ENCODE measurements at places on chromosomes 1 and 21.

- DNase-seq = no peak
These were observed 336.7 kb downstream of the DUSP10 start for GRCh38 chr1:221405146-221405545.

GRCh38 chr1:209561532-209561931 is 22.0 kb upstream of the CAMK1G start:
- DNase-seq = no peak

GRCh38 chr21:43832648-43833047 is 32.4 kb upstream of the AGPAT3 start:
- DNase-seq = no peak

GRCh38 chr1:24392982-24393650 is 20.5 kb downstream of the STPG1 start:
- DNase-seq = no peak

- no peak for DNase-seq
These were observed 2.4 kb upstream of the WNT3A start for GRCh38 chr1:228004331-228004855.

- no peak for DNase-seq
These were observed 38.5 kb downstream of the DISC1 start for GRCh38 chr1:231665101-231665500.

- DNase-seq = no peak
These were observed 682.6 kb downstream of the RWDD3 start for GRCh38 chr1:95916616-95917015.

DNA sequence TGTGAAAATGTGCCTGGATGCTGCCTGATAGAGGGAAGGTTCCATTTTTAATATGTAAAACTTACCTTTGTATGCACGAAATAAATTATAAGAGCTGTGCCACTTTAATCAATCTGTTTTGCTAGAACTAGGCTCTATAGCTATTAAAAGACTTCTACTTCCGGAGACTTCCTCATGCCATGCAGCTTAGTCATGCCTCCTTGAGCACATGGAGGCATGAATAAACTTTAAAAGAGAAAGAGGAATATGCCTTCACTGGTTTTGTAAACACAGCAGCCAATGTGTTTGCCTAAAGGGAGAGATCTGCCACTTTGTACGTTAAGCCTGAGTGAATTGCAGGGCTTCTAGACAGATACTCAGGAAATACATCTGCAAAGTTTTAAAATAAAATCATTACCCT is 604.6 kb downstream of the LRRIQ3 start:
- no peak for DNase-seq

GRCh38 chr1:162342452-162342983 is 34.1 kb downstream of the SPATA46 start:
- no peak for DNase-seq

DNA sequence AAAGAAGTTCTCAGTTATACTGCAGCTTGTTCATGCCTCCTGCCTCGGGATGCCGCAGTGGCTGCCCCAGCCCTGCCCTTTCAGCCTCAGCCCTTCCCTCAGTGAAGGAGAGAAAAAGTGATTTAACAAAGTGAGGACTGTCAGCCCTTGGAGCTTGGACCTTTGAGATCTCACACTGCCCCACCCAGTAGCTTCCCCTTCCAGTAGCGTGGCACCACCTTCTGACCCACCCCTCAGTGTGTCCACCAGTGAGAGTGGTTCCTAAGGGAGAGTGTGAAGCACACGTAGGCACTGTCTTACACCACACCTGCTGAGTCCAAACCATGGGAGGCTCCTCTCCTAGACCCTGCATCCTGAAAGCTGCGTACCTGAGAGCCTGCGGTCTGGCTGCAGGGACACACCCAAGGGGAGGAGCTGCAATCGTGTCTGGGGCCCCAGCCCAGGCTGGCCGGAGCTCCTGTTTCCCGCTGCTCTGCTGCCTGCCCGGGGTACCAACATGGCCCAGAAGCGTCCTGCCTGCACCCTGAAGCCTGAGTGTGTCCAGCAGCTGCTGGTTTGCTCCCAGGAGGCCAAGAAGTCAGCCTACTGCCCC is at the start of gene CDA:
Gene CDA, plus strand, starts transcription at position 464 of the 592 bp plus-strand sequence. Its CDS starts 33 bp downstream, at position 497.
- DNase-seq = peak; percentile 43

- DNase-seq = no peak
These were observed 16.5 kb downstream of the CSTB start for GRCh38 chr21:43759651-43760050.

- no peak for DNase-seq
These were observed 111.0 kb downstream of the TRABD2B start for GRCh38 chr1:47886141-47886540.

GRCh38 chr21:45997205-45997494 is 15.6 kb downstream of the COL6A1 start:
- no peak for DNase-seq

GRCh38 chr21:36718951-36719501 is 20.1 kb downstream of the SIM2 start:
- DNase-seq = no peak

- DNase-seq = no peak
These were observed 7.0 kb downstream of the SIPA1L2 start for GRCh38 chr1:232622981-232623380.

GRCh38 chr1:215045698-215046308 is 36.7 kb upstream of the KCNK2 start:
- no peak for DNase-seq

GRCh38 chr1:204254031-204254661 is 40.4 kb upstream of the GOLT1A start:
- DNase-seq = peak; percentile 70

- DNase-seq = no peak
These were observed 39.0 kb downstream of the DPT start for GRCh38 chr1:168689726-168690602.

- no peak for DNase-seq
These were observed 3.2 kb downstream of the GSTM4 start for GRCh38 chr1:109659145-109659544.

- DNase-seq = no peak
These were observed 21.9 kb downstream of the DIRAS3 start for GRCh38 chr1:68028566-68028965.

DNA sequence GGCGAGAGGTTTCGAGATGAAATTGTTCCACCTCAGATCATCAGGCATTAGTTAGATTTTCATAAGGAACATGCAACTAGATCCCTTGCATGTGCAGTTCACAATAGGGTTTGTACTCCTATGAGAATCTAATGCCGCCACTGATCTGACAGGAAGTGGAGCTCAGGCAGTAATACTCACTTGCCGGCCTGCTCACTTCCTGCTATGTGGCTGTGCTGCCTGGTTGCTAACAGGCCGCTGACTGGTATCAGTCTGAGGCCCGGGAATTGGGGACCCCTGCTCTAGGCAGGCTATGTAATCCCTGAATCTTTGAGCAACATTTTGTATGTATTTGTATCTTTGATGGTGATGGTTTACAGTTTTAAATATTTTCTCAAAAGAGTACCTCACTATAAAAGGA is 32.5 kb downstream of the XKR8 start:
- no peak for DNase-seq

GRCh38 chr1:59156526-59157199 is 140.2 kb upstream of the FGGY start:
- no peak for DNase-seq

DNA sequence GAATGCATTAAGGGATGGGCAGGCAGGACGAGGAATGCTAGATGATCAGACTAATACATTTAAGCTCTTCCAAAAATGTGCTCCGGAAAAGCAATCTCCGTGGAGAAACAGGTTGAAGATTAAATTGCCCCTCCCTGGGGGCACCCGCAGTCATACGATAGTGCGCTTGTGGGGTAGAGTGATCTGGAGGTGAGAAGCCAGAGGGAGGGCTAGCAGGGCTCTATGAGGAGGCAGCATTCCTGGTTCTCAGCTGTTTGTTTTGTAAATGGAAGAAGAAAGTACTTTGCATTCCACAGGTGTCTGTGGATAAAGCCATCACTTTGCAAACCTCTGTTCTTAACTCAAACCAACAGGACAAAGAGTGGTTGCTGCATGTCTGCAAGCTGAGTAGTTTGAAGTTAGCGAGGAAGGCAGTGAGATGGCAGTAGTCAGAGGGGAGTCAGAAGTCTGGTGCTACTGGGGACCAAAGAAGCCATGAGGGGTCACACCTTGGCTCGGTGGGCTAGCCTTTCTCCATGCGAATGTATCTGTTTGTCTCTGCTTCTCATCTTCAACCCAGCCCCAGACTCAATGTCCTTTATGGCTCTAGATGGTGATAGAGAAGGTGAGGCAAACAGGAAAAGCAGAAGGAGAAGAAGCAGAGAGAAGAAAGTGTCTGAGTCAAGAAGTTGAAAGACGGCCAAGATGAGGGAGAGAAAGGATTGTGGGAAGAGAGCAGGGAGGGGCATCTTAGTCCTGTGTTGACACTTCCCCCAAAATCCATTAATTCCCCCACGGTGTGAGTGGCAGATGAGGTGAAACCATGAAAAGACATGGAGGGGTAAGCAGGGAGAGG is 65.2 kb upstream of the GJA8 start:
- DNase-seq = no peak

DNA sequence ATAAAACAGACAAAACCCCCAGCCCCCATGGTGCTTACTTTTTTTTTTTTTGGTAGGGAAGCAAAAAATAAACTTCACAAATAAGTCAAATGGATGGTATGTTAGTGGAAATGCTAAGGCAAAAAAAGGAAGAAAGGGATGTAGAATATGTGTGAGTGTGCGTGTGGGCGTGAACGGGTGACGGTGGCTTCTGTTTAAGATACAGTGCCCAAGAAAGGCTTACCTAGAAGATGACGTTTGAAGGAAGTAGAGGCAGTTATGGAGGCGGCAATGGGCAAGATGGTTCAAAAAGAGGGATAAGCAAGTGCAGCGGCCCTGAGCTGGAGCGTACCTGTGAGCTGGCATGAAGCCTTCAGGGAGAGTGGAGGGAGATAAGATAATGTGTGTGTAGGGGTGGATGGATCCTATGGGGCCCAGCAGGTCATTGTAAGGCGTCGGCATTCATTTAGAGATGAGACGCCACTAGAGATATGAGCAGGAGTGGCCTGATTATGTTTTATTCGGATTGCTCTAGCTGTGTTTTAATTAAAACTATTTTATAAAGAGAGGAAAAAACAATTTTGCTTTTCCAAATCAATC is 19.9 kb downstream of the LEPR start:
- no peak for DNase-seq

DNA sequence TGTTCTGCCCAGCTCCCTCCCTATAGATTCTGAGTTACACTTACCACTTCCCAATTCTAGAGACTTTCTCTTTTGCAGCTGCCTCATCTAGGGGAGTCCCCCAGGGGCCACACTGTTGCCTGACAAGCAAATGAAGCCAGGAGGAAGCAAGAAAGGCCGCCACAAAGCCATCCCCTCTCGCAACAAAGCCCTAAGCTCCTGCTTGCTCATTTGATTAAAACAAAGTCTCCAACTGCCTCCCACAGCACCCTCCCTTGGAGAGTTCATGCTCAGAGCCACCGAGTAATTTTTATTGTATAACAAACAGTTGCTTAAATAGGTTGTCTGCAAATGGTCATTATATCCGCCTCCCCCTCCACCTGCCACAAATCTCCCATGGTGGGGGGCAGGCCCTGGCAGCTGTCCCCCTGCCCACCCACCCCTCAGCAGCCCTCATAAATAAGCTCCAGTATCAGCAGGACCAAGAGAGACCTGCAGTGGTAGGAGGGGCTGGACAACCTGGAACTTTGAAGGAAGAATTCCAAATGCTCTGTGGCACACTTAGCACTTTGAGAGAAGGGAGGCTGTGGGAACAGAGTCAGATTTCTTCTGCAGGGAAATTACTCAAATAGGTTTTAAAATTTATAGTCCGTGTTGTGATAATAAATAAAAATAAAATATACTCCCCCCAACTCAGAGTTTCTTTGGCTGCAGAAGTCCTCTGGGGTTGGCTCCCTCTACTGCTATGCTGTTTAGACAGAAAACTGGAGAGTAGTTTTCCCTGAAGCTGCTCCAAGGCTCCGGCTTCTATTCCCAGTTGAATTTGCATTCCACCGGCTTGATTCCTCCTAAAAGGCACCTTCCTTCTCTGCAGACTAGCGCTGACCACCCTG is 237.5 kb downstream of the TTLL7 start:
- no peak for DNase-seq

- DNase-seq = no peak
These were observed 1.4 kb downstream of the PPP2R5A start for GRCh38 chr1:212286556-212287131.

DNA sequence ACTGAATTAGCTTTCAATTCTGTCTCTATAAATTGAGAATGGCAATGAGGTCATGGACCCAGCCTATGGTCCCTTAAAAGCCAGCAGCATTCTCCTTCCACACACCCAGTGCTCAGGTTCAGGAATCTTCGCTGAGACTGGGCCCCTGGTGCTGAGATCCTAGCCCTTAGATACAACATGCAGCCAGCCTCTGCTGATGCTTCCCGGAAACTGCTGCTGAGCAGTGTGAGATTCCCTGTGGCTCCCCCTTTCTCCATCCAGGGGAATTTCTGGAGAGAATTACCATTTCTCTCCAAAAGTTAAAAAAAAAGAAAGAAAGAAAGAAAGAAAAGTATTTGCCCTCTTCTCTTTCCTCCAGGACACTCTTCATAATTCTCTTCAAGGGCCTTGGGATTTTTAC is 31.7 kb upstream of the RALGPS2 start:
- no peak for DNase-seq

DNA sequence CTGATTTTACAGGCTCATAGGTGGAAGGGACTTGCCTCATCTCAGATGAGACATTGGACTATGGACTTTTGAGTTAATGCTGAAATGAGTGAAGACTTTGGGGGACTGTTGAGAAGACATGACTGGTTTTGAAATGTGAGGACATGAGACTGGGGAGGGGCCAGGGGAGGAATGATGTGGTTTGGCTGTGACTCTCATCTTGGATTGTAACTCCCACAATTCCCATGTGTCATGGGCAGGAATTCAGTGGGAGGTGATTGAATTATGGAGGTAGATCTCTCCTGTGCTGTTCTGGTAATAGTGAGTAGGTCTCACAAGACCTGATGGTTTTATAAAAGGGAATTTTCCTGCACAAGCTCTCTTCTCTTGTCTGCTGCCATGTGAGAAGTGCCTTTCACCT is 20.8 kb downstream of the SCYL3 start:
- no peak for DNase-seq

- no peak for DNase-seq
These were observed 7.0 kb downstream of the TAS1R2 start for GRCh38 chr1:18852501-18852900.

DNA sequence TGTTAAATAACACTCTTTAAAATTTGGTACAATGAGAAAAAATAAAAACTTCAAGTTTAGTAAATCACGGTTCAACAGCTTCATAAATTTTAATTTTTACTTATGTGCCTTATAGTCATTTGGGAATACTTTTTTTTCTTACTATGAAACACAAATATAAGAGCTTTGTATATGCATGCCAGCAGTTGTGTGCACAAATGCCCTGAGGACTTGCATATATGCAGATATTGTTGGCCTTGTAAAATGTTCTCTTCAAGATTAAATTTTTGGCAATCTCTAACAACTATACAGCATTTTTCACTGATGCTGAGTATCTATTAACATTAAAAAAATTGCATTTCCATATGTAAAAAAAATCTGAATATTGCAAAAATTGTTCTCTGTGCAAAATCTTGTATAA is 458.7 kb upstream of the BRINP3 start:
- no peak for DNase-seq

GRCh38 chr1:206445116-206445515 is 25.2 kb upstream of the IKBKE start:
- DNase-seq = no peak

GRCh38 chr1:50378770-50379169 is 44.5 kb downstream of the DMRTA2 start:
- no peak for DNase-seq

- DNase-seq = no peak
These were observed 56.5 kb downstream of the CTH start for GRCh38 chr1:70467531-70467930.

GRCh38 chr1:41411229-41411628 is 50.0 kb downstream of the FOXO6 start:
- DNase-seq = no peak

GRCh38 chr1:53255031-53255430 is 16.7 kb upstream of the MAGOH start:
- DNase-seq = no peak

Data from Caco-2 (cell line).